ENCODE measurements at places on chromosomes 4 and X.

GRCh38 chrX:15072880-15073279 is 197.0 kb downstream of the ASB9 start:
- H3K36me3 ChIP-seq = no peaks in the 10 kb centered on the region
- H3K4me3 ChIP-seq = no peak overlapping the region
- no peak for DNase-seq
- no peak overlapping the region for H3K27ac ChIP-seq
- no peaks in the 10 kb centered on the region for H3K4me1 ChIP-seq

- no peaks in the 10 kb centered on the region for H3K4me1 ChIP-seq
- DNase-seq = no peak
- H3K4me3 ChIP-seq = no peak overlapping the region
- no peak overlapping the region for H3K27ac ChIP-seq
- H3K36me3 ChIP-seq = no peaks in the 10 kb centered on the region
Measured at GRCh38 chr4:152630324-152630723, 49.5 kb downstream of the TMEM154 start.

- no peaks in the 10 kb centered on the region for H3K27me3 ChIP-seq
- no peak overlapping the region for H3K4me3 ChIP-seq
- no peak overlapping the region for H3K27ac ChIP-seq
- H3K4me1 ChIP-seq = no peaks in the 10 kb centered on the region
- no peak for DNase-seq
- H3K36me3 ChIP-seq = no peaks in the 10 kb centered on the region
Measured at GRCh38 chrX:118199997-118200396, 83.4 kb upstream of the KLHL13 start.

DNA sequence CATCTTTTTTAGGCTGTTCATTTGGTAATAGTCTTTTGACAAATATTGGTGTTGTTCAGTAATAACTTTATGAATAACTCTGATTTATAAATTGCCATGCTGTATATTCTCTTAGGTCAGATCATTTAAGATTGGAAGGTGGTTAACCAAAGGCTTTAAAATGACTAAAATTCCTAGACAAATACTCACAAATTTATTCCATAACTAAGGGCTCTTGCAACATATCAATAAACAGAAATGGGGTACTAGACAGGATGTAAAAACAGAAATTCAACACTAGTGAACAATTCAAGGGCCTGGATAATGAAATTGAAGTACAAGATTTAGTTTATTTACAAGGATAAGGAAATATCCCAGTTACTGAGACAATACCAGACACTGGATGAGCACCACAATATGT is 328.6 kb downstream of the PCDH19 start:
- H3K27me3 ChIP-seq = peaks cover 4% of the 10 kb centered on the region
- H3K4me3 ChIP-seq = no peak overlapping the region
- H3K27ac ChIP-seq = no peak overlapping the region
- DNase-seq = no peak
- H3K4me1 ChIP-seq = no peaks in the 10 kb centered on the region
- no peaks in the 10 kb centered on the region for H3K36me3 ChIP-seq

DNA sequence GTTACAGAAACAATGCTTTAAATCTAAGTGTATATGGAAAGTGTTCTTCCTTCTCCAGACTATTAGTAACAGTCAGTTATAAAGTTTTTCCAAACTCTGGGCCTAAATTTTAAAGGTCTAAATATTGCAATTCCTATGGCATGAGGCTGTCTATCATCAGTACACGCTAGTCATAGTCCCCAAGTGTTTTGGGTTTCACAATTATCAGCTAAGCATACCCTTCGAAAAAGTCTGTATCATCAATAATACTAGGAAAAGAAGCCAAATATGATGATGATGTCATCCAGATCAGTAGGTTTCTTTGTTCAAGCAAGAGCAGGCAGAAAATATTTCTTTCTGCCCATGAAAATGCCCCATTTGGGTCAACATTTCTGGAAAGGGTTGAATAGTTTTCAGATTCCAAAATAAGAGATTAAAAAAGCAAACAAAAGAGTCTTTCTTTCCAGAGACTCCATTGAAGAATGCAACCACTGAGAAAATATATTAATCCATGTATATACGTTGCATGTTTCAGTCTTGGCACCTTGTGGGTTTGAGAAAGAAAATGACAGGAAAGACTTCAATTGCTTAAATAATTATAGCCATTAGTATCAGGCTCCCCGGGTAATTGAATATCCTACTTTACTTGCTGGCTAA is 173.8 kb downstream of the CAMK2D start:
- peaks cover 61% of the 10 kb centered on the region for H3K4me1 ChIP-seq
- no peak overlapping the region for H3K4me3 ChIP-seq
- H3K27ac ChIP-seq = peak overlapping the region; percentile 89
- no peak for DNase-seq
- H3K36me3 ChIP-seq = no peaks in the 10 kb centered on the region
- no peaks in the 10 kb centered on the region for H3K27me3 ChIP-seq

DNA sequence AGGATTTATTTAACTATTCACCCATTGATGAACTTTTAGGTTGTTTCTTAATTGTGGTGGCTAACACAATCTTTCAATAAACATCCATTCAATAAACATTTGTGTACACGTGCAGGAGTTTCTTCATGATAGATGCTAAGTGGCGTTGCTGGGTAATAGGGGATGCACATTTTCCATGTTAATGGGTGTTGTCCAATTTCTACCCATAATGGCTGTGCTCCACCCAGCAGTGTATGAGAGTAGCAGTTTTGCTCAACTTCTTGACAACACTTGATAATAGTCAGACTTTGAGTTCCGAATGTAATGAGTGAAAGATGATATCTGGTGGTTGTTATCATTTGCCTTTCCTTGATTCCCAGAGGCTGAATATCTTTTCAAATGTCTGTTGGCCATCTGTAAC is 104.7 kb downstream of the NHSL2 start:
- H3K4me3 ChIP-seq = no peak overlapping the region
- H3K27me3 ChIP-seq = peaks cover 44% of the 10 kb centered on the region

DNA sequence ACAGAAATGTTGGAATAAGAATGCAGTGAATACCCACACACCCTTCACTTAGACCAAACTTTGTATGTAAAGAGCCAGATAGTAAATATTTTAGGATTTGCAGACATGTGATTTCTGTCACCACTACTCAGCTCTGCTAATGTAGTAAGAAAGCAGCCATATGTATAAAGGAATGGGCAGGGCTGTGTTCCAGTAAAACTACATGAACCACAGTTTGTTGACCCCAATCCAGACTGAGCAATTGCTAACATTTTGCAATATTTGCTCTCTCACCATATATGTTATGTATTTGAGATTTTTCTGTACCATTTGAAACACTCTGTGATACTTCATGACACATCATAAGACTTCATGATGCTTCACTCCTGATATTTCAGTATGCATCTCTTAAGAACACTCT is 32.0 kb upstream of the TBC1D1 start:
- DNase-seq = no peak
- no peak overlapping the region for H3K27ac ChIP-seq
- peaks cover 15% of the 10 kb centered on the region for H3K36me3 ChIP-seq
- no peak overlapping the region for H3K4me3 ChIP-seq
- no peaks in the 10 kb centered on the region for H3K27me3 ChIP-seq
- no peaks in the 10 kb centered on the region for H3K4me1 ChIP-seq

- H3K4me3 ChIP-seq = no peak overlapping the region
- no peak for DNase-seq
Measured at GRCh38 chr4:138821331-138821730, 194.2 kb upstream of the NOCT start.

DNA sequence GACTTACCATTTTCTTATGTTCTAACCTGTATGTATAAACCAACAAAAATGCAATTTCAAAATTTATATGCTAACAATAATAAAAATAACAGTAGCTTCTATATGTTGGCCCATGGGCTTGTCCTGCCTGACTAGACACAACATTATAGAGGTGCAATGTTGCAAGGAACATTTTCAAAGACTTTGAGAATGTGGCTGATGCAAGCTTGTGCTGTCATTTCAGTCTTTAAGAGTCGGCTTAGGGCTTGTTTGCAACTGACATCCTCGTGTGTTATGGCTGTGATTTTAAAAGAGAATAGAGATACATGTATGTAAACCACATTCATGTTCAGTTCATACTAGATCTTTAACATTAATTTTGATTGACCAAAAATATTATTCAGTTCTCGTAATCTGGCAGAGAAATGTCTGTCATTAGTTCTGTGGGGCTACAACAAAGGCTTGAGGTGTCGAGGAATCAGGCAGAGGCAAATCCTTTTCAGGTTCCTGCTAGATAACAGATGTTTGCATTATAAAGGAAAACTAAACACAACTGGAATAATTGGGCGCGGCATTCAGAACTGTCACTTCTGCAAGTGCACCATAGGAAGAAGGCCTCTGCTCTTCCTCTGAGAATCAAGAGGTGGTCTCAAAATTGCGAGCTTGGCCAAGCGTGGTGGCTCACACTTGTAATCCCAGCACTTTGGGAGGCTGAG is 13.1 kb downstream of the TMSB4X start:
- no peaks in the 10 kb centered on the region for H3K4me1 ChIP-seq
- DNase-seq = no peak
- H3K27ac ChIP-seq = no peak overlapping the region

DNA sequence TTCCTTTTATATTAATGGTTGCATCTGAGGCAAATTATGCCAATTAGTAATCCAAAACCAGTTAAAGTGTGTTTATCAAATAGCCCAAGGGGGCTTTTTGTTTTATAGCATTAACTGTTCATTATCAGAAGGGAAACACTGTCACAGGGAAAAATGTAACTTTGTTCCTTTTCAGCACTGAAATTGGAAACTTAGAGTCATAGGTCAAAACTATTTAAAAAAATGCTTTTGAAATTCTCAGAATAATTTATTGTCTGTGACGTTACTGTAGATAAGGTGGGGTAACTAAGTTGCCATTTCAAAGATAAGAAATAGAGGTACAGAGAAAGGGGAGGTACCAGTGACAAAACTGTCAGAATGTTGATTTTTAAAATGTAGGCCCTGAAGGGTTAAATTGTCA is 129.3 kb downstream of the AKAP4 start:
- no peak overlapping the region for H3K4me3 ChIP-seq
- no peak for DNase-seq
- H3K27ac ChIP-seq = no peak overlapping the region
- H3K4me1 ChIP-seq = no peaks in the 10 kb centered on the region
- H3K36me3 ChIP-seq = no peaks in the 10 kb centered on the region

DNA sequence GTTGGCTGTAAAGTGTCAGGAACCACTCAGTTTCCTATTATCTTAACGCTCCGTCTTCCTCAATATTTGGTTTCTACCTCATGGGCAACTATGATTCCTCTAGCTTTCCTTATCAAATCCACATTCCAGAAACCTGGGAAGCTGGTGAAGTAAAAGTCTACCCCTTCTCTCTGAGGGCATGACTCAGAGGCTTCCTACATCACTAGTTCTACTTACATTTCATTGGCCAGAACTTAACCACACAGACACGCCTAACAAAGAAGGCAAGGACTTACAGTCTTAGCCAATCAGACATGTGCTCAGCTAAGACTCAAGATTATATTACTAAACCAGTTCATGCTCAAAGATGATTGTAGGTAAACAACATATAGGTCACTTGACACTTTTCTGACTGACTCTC is 30.4 kb downstream of the COX7B2 start:
- no peak for DNase-seq
- H3K36me3 ChIP-seq = no peaks in the 10 kb centered on the region
- no peaks in the 10 kb centered on the region for H3K27me3 ChIP-seq
- H3K27ac ChIP-seq = no peak overlapping the region

DNA sequence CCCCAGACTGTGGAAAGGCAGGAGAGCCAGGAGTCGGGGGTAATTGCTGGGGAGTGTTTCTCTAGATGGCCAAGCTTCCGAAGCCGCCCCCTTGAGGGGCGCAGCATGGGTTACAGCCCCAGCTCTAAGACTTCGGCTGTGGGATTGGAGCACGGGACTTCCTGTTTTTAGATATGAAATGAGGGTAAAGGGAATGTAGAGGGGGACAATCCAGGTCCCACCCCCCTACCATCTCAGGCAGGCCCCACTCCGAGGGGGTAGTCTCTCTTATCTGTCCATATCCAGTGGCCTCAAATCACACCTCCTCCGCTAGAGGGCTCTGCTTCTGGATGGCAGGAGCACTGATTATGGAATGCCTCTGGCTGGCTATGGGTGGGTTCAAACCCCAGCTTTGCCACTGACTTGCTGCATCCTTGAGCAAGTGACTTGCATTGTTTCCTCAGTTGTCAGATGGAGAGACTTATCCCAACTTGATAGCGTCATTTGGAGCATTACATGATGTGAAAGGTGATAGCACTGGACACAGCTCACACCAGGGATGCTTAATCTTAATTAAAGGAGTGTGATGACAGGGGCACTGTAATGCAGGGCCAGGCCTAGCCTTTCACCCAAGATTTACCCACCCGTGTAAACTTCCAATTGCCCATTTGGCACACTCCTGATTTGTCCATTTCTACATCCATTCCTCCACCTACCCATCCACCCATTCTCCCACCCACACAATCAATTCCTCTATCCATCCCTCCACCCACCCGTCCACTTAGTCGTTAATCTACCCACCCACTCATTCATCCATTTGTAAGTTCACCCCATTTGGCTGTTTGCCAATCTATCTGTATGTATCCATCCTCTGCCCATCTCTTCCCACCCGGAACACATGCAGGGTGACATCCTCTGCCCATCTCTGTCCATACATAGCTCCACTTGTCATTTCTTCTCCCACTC is 848 bp upstream of the KCND1 start:
- peaks cover 29% of the 10 kb centered on the region for H3K36me3 ChIP-seq
- DNase-seq = no peak
- H3K27me3 ChIP-seq = peaks cover 19% of the 10 kb centered on the region
- H3K27ac ChIP-seq = no peak overlapping the region

DNA sequence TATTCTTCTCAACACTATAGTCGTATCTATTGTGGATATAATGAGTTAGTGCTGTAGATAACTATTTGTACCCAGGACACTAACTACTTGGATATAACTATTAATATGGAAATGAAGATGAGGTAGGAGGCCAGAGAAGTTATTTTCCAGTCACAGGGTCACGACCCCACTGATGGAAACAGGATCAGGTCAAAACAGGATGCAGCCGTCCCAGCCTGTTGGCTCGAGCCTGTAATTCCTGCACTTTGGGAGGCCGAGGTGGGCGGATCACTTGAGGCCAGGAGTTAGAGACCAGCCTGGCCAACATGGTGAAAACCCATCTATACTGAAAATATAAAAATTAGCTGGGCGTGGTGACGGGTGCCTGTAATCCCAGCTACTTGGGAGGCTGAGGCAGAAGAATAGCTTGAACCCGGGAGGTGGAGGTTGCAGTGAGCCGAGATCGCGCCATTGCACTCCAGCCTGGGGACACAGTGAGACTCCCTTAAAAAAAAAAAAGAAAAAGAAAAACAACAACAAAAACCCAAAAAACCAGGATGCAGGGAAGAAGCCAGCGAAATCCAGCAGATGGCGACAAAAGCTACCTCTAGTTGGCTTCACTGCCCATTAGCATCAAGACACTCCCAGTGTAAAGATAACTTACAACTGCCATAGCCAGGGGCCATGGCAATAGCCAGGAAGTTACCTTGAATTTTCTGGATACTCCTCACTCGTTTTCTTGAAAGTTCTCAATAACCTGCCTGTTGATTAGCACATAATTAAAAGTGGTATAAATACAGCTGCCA is 37.9 kb upstream of the NKAP start:
- no peaks in the 10 kb centered on the region for H3K36me3 ChIP-seq
- H3K4me1 ChIP-seq = no peaks in the 10 kb centered on the region
- H3K27ac ChIP-seq = no peak overlapping the region
- no peaks in the 10 kb centered on the region for H3K27me3 ChIP-seq
- no peak for DNase-seq
